ENCODE measurements at places on chromosomes 3 and 15. TPM values are rescaled to one million over a fixed set of nuclear protein-coding genes. Genes with fewer than 3 reads are reported as not detected.

DNA sequence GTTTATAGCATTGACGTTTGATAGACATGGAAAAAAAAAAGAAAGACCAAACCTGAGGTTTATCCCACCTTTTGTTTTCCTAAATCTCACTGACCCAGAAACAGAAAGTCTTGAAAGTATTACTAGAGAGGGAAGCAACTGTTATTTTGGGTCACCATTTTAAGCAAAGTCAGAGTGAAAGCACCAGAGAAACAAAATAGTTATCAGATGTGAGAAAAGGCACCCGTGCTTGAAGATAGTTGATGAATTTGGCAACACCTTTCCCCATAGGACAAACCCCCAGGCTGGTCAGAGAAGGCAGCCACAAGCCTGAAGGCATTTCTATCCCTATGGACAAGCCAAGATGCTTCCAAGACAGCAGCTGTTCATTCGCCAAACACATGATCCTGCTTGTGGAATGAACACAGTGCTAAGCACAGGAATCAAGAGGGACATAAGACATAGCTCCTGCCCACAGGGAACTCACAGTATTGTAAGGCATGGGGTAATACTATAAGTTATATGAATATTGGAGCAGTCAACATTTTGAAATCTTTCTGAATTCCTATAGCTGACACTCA lies 170.9 kb downstream of the ERC2 start:
- H3K27me3 ChIP-seq, result no peaks in the 10 kb centered on the region
- H3K4me3 ChIP-seq, result no peak overlapping the region
- no peak for DNase-seq
- H3K36me3 ChIP-seq, result no peaks in the 10 kb centered on the region
- no peak overlapping the region for H3K27ac ChIP-seq

DNA sequence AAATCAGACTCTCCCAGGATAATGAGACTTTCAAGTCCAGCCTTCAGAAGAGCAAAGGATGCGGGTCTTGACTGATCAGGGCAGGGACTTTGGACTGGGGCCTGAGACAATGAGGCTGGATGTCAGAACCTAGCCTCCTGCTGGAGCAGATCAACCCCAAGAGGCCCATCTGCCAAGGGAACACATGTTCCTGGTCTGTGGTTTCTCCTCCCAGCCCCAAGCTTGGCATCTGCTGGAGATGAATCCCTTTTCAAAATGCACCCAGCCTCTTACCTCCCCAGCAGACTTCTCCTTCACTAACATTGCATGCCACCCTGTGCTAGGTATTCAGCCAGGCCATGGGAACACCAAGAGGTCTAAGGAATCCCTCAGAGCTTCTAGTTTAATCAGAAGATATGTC lies 43.7 kb upstream of the MFGE8 start:
- H3K27ac ChIP-seq, result no peak overlapping the region
- no peaks in the 10 kb centered on the region for H3K36me3 ChIP-seq
- no peaks in the 10 kb centered on the region for H3K27me3 ChIP-seq
- H3K4me1 ChIP-seq, result no peaks in the 10 kb centered on the region
- H3K4me3 ChIP-seq, result no peak overlapping the region

The LRRC28 gene
- 19.6 TPM for total RNA-seq

The IL17RE gene
- 1.5 TPM for total RNA-seq

DNA sequence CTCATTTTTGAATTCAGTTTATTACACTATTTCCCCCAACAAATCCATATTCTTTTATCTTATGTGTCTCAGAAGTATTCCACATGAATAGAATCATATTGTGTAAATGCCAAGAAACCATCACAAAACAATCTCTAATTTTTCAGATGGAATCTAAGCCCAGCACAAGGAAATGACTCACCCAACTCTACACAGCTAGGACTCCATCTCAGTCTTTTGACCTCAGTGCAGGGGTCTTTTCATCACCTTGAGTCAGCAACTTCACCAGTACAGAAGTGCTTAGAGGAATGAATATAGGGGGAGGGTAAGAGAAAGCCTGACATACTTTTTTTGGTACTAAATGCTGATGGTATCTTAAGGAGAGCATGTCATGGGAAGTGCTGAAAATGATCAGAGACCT lies 169.3 kb upstream of the LRRN1 start:
- no peaks in the 10 kb centered on the region for H3K27me3 ChIP-seq
- H3K36me3 ChIP-seq, result no peaks in the 10 kb centered on the region
- no peak for DNase-seq
- no peak overlapping the region for H3K27ac ChIP-seq

Measured in endothelial cell of umbilical vein (primary cell).